ENCODE measurements at places on chromosomes 5 and 9.
A peak's percentile ranks its signal among the peaks of the same experiment; 100 is the strongest.

DNA sequence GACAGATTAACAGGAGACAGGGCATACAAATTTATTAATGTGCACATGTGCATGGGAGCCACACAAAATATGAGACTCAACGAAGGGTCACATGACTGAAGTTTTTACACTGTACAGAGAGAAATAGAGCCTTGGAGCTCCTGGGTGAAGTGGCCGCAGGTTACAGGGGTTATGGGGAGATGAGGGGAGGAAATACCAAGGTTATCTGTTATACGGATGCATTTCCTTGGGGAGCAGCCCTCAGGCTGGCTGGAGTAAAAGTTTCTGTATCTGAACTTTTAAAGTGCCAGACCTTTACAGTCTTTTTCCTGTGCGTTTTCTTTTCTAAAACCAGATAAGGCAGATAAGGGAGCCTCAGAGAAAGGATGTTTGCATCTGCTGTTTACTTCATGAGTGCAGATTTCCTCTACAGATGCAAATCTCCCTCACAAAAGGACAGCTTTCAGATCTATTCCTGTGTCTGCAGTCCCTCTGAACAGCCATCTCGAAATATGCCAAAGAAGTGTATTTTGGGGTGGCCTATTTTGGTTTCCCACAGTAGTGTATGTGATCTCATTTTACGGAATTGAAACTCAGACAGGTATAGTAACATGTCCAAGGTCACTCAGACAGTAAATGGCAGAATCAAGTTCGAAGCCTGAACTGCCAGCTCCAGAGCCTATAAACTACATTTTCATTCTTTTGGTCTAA is 139.3 kb upstream of the FBXL17 start:
- DNase-seq = no peak

DNA sequence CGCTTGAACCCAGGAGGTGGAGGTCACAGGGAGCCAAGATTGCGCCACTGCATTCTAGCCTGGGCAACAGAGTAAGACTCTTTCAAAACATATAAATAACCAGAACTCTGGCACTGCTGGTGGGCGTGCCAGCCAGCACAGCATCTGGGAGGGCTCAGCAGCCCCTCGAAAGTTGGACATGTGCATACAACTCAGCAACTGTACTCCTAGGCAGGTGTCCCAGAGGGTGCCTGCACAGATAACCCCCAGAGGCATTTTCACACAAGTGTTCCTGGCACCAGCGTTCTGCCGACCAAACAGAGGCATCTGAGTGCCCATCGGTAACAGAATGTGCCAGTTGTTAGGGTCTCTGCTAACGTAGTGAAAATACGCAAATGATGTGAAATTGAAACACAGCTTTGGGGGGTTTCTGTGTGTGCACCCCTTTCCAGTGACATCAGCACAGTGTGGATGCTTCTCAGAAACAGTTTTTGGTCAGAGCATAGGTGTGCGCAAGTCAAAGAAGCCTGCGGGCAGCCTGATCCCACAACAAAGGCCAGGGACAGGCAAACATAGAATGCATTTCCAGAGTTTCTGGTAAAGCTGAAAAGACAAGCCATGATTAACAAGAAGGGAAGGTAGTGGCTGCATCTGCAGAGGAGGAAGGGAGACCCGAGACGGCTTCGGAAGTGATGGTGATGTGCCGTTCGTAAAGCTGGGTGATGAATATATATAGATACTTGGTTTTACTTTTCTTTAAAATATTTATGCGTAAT is 190.2 kb downstream of the CACNA1B start:
- DNase-seq = peak; percentile 3

DNA sequence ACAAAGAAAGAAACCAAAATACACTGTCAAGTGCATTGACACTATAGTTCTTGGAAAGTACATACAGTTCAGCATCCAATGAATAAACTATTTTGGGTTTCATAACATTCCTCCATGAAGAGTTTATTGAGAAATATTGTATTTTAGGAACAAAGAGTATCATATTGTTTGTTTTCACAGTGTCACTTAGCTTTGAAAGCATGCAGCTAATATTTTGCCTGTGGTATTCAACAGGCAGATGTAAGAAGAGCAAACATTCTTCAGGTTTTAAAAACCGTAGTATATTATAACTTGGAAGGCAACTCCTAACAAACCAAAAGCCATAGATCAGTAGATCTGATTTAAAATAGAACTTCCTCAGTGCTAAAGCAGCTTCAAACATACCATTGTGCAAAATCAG is 4.5 kb downstream of the PRELID2 start:
- no peak for DNase-seq

DNA sequence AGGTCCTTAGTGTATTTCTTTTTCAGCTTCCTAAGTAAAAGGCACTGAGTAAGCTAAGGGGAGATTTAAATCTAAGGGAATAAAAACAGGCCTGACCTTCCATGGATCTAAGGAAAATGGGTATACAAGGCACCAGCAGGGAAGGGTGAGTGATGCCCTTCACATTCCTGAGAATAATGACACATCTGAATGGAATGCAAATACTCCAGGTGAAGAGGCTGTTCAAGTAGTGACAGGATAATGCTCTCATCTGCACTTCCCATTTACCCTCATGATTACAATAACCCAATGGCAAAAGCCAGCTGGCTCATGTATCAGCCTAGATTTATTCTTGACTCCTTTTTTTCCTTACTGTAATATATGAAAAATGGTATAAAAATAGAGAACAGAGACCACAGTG is 216.2 kb upstream of the ACTBL2 start:
- DNase-seq = no peak

GRCh38 chr5:171258737-171259415 is 50.2 kb upstream of the TLX3 start:
- DNase-seq = no peak

DNA sequence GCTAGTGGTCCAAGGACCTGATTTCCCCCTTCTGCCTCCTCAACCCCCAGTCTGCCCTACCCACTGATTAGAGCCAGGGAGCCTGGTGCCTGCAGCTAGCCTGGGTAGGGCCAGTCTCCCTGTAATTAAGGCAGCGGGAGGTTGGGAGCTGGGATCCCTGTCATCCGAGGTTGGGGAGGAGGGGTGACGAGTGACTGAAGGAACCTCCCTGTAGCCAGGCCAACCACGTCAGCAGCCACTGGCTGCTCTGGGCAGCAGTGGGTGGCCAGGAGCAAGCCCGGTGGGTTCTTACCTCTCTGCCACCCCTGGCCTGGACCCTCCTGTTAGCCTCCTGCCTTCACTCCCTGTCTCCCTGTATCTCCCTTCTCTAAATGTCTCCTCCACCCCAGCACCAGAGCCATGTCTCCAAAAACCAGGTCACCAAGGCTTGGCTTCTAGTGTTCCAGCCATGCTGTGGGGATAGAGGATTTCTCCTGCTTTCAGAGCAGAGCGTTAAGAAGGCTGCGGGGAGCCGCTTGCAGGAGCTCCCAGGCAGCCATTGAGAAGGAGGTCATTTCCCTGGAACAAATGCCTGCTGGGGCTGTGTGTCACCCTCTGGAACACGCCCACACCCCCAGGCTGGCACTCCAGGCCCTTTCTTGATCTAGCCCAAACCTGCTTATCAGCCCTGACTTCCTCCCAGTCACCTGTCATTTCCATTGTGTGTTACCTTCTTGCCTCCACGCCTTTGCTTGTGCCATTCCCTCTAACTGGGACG is 65.0 kb upstream of the GGTA1 start:
- no peak for DNase-seq

GRCh38 chr5:81898403-81898802 is 73.4 kb upstream of the ATG10 start:
- no peak for DNase-seq

DNA sequence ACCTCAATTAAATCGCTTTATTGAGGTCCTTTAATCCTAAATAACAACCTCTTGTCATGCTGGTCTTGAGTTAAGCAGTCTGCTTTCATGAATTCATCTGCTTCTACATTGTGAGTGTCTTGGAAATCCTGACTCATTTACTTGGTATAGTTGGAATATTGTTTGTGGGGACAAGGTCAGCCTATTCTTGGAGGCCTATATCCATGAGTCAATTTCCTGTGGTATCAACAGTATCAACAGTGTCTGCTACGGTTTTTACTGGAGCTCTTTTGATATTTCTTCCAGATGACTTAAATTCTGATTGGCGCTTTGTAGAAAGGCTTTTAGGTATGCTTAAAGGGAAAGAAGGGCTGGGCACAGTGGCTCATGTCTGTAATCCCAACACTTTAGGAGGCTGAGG is 71.2 kb upstream of the PARP8 start:
- no peak for DNase-seq

GRCh38 chr5:125038477-125038876 is 292.0 kb upstream of the ZNF608 start:
- no peak for DNase-seq

GRCh38 chr9:114027863-114028465 is 50.1 kb downstream of the AMBP start:
- DNase-seq = no peak

DNA sequence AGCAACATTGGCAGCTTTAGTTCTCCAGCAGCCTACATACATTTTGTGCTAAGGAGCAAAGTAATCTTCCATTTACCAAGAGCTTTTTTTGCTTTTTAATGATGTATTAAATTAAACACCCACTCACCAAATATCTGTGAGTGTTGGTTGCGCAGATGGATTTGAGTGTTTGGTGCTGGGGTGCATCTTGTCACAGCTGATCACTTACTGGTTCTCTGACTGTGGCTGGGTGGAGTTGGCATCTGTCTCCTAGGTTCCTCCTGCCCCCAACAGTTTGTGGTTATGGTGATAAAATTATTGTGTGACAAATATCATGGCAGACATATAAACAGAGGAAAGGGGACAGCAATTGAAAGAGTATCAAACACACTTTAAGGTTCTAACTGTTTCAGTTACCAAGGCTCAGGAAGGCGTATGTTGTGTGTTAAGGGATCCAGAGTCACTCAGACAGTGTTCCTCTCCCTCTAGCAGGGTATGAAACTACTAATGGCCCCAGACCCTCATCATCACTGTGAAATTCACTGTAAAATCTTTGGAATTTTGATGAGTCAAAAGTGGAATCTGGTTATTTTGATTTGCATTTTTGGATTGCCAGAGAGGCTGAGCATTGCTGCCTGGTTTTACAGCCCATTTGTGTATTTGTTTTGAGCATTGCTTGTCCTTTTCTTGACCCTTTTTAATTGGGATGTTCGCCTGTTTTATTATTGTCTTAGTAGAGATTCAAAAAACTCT is 81.7 kb downstream of the PDE8B start:
- DNase-seq = no peak

DNA sequence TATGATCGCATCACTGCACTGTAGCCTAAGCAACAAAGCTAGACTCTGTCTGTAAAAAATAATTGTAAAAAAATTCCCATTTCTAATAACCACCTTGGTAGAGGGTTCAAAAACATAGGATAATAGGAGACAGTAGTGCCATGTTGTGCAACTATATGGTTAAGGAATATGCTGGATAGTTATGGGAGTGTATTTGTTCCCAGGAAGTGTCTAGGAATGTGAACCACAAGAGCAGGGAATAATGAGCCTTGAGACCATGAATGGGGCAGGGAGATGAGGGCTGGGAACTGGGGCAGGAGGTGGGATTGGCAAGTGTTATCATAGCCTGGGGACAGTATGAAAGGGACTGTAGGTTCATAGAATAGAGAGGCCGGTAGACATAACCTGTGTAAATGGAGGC is 50.4 kb downstream of the RUSC2 start:
- no peak for DNase-seq

- no peak for DNase-seq
Measured at GRCh38 chr5:158837908-158838307, 261.8 kb downstream of the EBF1 start.

Data from glutamatergic neuron (in vitro differentiated cells).